Aorta (tissue), 5 donors: ENCODE measurements at places on chromosomes 3 and 15.
A peak's percentile ranks its signal among the peaks of the same experiment; 100 is the strongest.

DNA sequence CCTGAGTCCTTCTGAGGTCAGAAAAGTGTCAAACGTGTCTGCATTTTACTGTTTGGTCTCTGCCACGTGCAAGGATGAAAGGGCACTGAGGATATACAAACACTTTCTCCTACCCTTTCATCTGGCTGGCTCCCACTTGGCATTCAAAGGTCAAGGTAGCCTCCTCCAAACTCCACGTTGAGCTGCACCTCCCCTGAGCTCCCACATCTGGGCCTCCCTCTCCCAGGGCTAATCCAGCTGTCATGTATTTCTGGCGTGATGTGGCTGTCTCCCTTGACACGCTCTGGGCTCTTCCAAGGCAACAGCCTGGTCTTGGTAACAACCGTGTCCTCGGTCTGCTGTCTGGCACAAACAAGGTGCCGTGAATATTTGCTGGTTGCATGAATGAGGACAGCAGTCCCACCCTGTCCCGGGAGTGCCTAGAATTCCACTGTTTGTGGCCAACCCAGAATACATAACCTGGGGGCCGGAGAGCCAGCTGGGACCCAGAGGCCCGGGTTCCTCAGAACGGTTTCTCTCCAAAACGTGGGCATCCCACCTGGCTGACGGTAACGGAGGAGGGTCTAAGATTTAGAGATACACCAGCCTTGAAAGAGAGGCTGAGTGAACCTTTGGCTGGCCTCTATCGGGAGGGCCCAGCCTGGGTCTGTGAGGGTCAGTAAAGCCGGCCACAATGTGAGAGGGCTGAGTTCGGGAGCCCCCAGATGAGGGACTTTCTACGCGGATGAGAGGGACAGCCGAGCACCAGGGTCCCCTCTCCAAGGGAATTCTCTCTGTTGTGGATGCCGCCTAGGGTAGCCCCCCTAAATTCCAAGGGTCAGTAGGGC lies 767 bp downstream of the GLT8D1 start:
- DNase-seq, result no peak

DNA sequence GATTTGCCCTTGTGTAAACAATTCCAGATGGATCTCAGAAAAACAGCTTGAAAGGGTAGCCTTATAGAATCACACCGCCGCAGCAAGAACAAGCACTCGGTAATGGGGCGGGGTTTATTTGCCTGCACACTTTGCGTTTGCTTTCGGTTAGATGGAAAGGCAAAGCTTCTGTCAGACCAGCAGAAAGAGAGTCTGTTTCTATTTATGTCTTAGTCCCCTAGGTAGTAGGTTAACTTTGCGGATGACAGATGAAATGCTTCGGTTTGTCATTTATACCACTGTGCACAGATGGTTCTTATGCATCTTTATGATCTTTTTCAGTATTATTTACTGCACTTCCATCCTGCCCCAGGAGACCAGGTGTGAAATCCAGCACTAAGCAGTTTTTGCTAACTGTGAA lies 62.2 kb downstream of the PYDC2 start:
- DNase-seq, result no peak

DNA sequence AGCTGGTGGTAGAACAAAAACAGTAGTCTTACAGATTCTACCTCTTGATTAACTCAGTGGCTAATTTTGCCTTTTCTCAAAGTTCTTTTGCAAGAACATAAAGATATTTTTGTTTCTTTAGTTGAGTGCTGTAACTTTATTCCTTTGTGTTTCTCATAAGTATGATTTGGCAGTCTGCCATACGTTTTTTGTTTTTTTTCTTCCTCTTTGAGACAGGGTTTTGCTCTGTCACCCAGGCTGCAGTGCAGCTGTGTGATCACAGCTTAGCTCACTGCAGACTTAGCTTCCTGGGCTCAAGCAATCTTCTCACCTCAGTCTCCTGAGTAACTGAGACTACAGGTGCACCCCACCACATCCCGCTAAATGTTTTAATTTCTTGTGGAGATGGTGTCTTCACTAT lies 22.4 kb downstream of the B3GNT5 start:
- no peak for DNase-seq

- DNase-seq, result no peak
Observed at GRCh38 chr3:126154391-126155279, 25.8 kb downstream of the ALDH1L1 start.

DNA sequence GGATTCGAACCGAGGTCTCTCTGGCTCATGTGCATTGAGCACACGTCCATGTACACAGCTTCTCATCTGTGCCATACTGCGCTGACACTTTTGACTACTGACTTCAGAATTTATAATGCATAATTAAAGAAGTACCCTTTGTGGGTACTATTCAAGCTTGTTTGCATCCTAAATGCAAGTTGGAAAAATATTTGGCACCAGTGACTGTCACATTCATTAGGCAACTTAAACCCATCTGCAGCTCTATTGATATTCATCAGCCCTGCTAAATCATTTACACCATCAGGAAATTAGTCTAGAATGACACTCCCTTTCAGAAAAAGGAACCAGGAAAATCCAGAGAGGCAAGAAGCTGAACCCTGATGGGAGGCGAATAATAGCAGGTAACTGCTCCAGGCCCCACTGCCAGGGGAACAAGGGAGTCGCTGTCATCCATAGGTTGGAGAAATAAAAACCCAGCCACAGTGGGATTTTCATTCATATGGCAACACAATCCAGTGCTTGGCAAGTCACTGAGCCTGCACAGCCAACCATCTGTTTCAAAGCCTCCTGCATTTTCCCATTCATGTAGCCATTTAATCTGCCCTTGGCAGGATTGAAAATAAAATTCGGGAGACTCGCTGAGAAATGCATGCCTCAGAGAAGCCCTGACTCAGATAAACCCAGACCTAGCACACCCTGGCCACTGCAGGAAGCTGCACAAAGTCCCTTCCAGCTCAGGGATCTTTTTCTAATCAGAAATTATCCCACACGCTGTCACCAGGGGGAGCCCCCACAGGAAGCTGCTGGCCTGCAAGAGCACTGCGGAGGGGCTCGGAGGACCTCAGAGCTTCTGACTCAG lies 103.0 kb upstream of the VEPH1 start:
- DNase-seq, result peak; percentile 80

DNA sequence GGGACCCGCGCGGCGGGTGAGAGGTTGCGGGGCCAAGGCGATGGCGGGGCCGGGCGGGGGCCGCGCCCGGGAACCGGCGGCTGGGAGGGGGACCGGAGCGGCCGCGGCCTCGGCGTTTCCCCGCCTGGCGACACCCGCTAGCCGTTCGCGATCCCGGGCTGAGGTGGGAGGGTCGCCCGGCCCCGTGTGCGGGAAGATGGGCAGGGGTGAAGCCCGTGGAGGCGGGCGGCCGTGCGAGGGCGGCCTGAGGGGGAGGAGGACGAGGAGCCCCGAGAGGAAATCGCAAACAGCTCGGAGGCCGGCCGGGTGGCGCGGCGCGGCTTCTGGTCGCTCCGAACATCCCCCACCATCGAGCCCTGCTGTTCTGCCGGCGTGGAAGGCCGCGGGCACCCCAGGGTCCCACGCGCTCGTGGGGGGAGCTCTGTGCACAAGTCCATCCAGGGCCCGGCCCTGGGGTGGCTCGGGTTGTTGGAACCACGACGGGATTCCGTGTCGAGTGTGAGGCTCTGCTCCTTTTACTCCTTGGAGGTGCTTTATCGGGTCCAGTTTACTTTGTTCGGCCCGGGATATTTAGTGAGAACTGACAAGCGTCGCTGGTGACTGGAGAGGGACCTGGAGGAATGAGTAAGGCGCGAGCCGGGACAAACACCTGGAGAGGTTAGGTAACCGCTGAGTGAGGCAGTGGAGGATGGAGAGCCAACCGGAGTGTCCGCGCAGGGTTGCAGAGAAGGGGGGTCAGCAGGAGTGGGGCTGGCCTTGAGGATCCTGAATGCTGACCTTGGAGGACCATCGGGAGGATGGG lies 728 bp downstream of the CRTC3 start:
- peak; percentile 86 for DNase-seq
